ENCODE measurements at places on chromosomes 3 and 15.

- no peaks in the 10 kb centered on the region for H3K4me1 ChIP-seq
- H3K36me3 ChIP-seq, result peaks cover 70% of the 10 kb centered on the region
- H3K27me3 ChIP-seq, result no peaks in the 10 kb centered on the region
- H3K4me3 ChIP-seq, result no peak overlapping the region
Observed at GRCh38 chr15:58880320-58880719, 53.2 kb downstream of the SLTM start.

- peak overlapping the region; percentile 75 for H3K27ac ChIP-seq
- peaks cover 50% of the 10 kb centered on the region for H3K36me3 ChIP-seq
- no peak for DNase-seq
- no peaks in the 10 kb centered on the region for H3K27me3 ChIP-seq
- no peak overlapping the region for H3K4me3 ChIP-seq
Observed at GRCh38 chr3:58346368-58346767, 13.7 kb downstream of the PXK start.

DNA sequence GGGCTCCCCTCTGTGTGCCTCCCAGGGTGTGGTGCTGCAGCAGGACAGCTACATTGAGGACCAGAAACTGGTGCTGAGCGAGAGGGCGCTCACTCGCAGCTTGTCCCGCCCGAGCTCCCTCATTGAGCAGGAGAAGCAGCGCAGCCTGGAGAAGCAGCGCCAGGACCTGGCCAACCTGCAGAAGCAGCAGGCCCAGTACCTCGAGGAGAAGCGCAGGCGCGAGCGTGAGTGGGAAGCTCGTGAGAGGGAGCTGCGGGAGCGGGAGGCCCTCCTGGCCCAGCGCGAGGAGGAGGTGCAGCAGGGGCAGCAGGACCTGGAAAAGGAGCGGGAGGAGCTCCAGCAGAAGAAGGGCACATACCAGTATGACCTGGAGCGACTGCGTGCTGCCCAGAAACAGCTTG lies 53.7 kb downstream of the KLHL25 start:
- H3K4me1 ChIP-seq, result no peaks in the 10 kb centered on the region
- no peak overlapping the region for H3K27ac ChIP-seq
- peaks cover 44% of the 10 kb centered on the region for H3K36me3 ChIP-seq
- H3K4me3 ChIP-seq, result no peak overlapping the region
- no peaks in the 10 kb centered on the region for H3K27me3 ChIP-seq
- DNase-seq, result no peak

DNA sequence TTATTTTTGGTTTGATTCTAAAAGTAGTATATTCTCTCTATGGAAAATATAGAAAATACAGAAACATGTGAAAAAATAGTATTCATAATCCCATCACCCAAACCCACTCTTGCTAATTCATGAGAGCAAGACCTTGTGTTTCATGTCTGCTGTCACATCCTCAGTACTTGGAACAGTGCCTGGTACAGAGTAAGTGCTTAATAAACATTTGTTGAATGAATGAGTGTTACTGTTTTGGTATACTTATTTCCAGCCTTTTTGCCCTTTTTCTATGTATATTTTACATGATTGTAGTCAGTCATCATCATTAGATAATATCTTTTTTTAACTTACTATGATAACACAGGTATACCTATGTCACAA lies 59.3 kb downstream of the IL16 start:
- H3K27ac ChIP-seq, result no peak overlapping the region
- no peak overlapping the region for H3K4me3 ChIP-seq
- no peaks in the 10 kb centered on the region for H3K36me3 ChIP-seq
- peaks cover 39% of the 10 kb centered on the region for H3K27me3 ChIP-seq
- no peaks in the 10 kb centered on the region for H3K4me1 ChIP-seq

DNA sequence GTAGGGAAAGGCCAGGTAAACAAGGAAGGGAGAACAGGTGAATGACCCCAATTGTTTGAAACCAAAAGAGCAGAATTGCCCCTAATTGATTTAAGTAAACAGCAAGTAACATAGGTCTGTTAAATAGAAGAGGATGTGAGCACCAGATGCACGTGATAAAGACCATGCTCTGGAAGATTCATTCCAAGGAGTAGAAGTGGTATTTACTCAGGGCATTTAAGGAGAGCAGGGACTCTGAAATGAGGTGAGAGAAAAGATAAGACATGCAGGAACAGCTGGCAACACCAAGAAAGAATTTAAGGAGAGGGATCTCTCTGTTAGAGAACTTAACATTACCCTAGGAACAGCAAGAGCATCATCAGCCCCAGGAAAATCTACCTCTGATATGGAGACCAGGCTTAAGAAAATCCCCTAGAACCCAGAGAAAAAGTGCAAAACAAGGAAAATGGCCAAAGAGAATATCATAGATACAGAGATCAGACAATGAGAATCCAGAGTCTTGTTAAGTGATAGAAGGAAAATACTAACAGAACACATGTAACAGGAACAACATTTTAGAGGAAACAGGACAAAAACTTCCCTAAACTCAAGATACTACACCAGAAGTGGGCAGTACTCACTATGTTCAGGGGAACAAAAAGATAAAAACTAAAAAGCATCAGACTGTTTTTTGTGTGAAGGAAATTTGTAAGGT lies 6.4 kb downstream of the NUDT16 start:
- H3K27ac ChIP-seq, result no peak overlapping the region
- H3K4me1 ChIP-seq, result peaks cover 23% of the 10 kb centered on the region
- H3K4me3 ChIP-seq, result no peak overlapping the region
- peaks cover 15% of the 10 kb centered on the region for H3K36me3 ChIP-seq
- H3K27me3 ChIP-seq, result no peaks in the 10 kb centered on the region
- DNase-seq, result no peak

- no peak overlapping the region for H3K27ac ChIP-seq
- H3K4me3 ChIP-seq, result no peak overlapping the region
- no peak for DNase-seq
- peaks cover 14% of the 10 kb centered on the region for H3K27me3 ChIP-seq
- H3K36me3 ChIP-seq, result no peaks in the 10 kb centered on the region
Observed at GRCh38 chr15:77537006-77537405, 95.7 kb downstream of the LINGO1 start.

DNA sequence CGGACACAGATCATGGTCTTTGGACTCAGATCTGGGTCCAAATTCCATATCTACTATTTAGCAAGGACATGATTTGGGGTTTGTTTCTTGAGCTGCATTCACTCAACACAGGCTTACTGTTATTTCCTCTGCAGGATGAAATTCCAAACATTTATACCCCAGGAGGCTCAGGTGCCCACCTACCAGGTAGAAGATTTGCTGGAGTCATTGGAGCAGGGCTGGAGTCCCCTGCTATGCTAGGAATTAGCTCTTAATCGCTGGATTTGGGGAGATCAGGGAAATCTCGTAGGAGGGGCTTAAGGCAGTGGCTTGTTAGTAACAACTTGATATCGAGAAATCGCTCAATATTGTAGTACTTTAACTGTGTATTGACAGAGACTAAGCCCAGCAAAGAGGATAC lies 193.0 kb downstream of the IL20RB start:
- peaks cover 18% of the 10 kb centered on the region for H3K27me3 ChIP-seq
- no peak overlapping the region for H3K4me3 ChIP-seq
- DNase-seq, result no peak
- H3K27ac ChIP-seq, result no peak overlapping the region

DNA sequence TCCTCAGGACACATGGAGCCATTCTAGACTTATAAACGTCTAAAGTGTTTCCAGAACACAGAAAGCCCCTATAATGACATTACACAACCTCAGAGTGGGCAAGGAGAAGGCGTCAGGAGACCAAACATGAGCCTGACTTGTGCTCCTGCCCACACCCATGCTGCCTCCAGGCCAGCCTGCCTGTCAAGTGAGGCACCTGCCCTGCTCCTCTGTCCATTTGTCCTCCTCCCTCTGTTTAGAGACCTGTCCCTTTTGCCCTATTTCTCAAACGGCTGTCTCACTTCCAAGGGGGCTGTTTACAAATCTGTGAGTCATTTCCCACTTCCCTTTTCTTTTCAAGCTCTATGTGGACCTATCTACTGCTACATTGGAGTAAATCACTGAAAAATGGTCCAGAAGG lies 21.0 kb downstream of the ZDHHC3 start:
- H3K27ac ChIP-seq, result no peak overlapping the region
- H3K27me3 ChIP-seq, result no peaks in the 10 kb centered on the region
- H3K36me3 ChIP-seq, result peaks cover 9% of the 10 kb centered on the region
- DNase-seq, result no peak
- H3K4me1 ChIP-seq, result peaks cover 9% of the 10 kb centered on the region

DNA sequence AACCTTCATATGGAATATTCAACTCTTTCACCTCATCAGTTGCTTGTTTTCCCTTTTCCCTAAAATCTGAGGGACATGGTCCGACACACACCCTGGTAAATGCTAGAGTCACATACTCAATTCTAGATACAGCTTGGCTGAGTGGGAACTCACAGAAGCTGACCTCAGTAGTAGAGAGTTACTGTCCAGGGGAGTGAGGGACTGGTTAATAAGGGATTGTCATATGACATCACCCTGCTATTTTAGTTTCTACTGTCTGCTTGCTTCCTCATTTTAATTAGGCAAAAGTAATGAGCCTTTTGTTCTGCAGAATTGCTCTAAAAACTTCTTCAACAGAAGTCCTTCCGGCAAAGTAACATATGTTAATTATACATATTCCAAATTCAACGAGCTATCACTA lies 244.5 kb downstream of the ZIC4 start:
- no peaks in the 10 kb centered on the region for H3K4me1 ChIP-seq
- no peaks in the 10 kb centered on the region for H3K36me3 ChIP-seq
- no peak for DNase-seq
- no peak overlapping the region for H3K27ac ChIP-seq

- no peak for DNase-seq
- H3K27ac ChIP-seq, result no peak overlapping the region
- H3K4me1 ChIP-seq, result no peaks in the 10 kb centered on the region
- no peaks in the 10 kb centered on the region for H3K36me3 ChIP-seq
Observed at GRCh38 chr15:60213377-60214000, 184.3 kb downstream of the ANXA2 start.

GRCh38 chr3:66456711-66457173 lies 44.1 kb downstream of the LRIG1 start:
- no peaks in the 10 kb centered on the region for H3K27me3 ChIP-seq
- H3K4me1 ChIP-seq, result peaks cover 11% of the 10 kb centered on the region
- H3K36me3 ChIP-seq, result peaks cover 8% of the 10 kb centered on the region
- DNase-seq, result no peak
- H3K27ac ChIP-seq, result no peak overlapping the region

DNA sequence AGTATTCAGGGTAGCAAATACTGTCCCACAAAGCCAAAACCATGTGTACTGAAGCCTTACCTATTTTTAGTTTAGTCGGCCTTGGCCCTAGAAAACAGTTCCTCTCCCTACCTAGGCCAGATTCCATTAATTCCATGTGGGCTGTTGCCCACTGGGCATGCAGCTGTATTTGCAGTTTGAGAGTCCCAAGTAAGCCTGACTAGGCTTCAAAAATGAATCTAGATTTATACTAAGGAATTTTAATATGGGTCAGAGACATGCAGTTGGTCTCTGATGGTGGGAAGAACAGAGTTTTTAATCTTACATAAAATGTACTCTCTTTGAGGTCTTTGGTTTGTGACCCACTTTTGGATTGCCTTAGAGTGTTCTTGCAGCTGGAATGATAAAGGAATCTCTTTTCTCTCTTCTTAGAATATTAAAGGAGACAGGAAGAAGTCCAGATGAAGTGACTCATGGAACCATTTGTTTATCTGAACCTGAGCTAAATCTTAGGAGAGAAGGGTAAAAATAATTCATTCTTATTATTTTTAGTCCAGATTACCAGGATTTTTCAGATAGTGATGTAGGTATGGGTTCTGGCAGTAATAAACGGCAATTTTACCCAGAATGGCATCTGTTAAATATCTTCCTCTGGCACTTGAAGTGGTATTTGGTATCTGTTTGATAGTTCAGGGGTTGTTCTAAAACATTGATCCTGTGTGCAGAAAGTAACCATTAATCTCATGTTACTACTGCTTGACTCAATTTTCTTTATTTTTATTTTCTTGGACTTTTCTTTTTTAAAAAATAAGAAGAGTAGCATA lies 33.8 kb downstream of the GLCE start:
- H3K27ac ChIP-seq, result no peak overlapping the region
- H3K4me1 ChIP-seq, result peaks cover 2% of the 10 kb centered on the region
- H3K27me3 ChIP-seq, result no peaks in the 10 kb centered on the region
- peaks cover 1% of the 10 kb centered on the region for H3K36me3 ChIP-seq

GRCh38 chr15:28182216-28182615 lies 83.1 kb upstream of the OCA2 start:
- no peaks in the 10 kb centered on the region for H3K27me3 ChIP-seq
- no peak for DNase-seq
- no peak overlapping the region for H3K27ac ChIP-seq
- no peaks in the 10 kb centered on the region for H3K4me1 ChIP-seq

- no peaks in the 10 kb centered on the region for H3K4me1 ChIP-seq
- H3K36me3 ChIP-seq, result no peaks in the 10 kb centered on the region
- no peaks in the 10 kb centered on the region for H3K27me3 ChIP-seq
Observed at GRCh38 chr3:4228295-4228694, 74.9 kb upstream of the SETMAR start.

DNA sequence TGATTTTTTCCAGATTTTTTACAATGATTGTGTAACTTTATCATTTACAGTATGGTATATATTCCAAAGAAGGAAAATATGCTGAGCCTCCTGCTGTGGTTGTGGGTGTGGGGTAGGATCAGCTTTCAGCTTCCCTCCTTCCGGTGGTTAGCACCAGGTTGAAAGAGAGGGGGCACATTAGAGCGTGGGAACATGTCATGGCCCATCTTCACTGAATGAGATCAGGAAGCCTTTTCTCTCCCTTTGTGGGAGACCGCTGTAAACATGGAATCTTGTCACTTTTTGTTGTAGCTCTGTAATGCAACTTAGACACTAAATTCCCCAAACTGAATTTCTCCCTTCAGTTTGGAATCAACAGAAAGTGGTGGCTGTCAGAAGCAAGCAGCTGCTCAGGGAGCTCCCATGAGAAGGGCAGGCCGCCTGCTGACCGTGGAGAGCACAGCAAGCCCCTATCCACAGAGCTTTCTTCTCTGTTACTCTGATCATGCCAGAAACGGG lies 86.7 kb upstream of the LIMD1 start:
- H3K4me1 ChIP-seq, result no peaks in the 10 kb centered on the region
- no peak overlapping the region for H3K27ac ChIP-seq
- no peak for DNase-seq
- H3K4me3 ChIP-seq, result no peak overlapping the region

Data from activated CD8-positive, alpha-beta memory T cell treated with anti-CD3 and anti-CD28 coated beads, Interleukin-2, amount 10 ng/mL, durations not matched to agents 7 days and 5 days (primary cell).